Activated T-cell treated with anti-CD3 and anti-CD28 coated beads, Interleukin-2, amount 50 U/mL, for 4 hours (primary cell): ENCODE measurements at places on chromosomes 6 and 20. TPM values are rescaled to one million over a fixed set of nuclear protein-coding genes. Genes with fewer than 3 reads are reported as not detected.

DNA sequence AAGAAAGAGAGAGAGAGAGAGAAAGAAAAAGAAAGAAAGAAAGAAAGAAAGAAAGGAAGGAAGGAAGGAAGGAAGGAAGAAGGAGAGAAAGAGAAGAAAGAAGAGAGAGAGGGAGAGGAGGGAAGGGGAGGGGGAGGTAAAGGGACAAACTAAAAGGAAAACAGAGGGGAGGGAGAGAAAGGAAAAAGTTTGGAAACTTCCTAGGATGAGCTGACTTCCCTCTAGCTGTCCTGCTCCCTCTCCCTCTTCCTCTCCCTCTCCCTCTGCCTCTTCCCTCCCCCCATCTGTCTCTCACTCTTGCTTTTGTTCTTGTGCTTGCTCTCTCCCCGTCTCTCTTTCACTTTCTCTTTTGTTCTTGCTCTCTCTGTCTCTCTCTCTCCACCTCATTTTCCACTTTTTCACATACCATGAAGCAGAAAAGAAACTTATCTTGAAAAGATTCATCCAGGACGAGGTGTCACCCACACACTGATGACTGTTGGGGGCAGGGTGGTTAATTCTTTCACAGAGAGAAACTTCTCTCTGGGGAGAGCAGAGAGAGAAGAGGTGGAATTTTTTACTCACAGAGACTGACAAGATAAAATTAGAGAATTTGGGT lies 56.4 kb upstream of the DUSP22 start:
- DNase-seq, result peak; percentile 63

The MYCT1 gene
- total RNA-seq, result not detected

The EMILIN3 gene
- not detected for total RNA-seq

GRCh38 chr6:68975064-68975463 lies 340.0 kb downstream of the ADGRB3 start:
- no peak for DNase-seq

The THEMIS gene
- total RNA-seq, result 7.4 TPM

DNA sequence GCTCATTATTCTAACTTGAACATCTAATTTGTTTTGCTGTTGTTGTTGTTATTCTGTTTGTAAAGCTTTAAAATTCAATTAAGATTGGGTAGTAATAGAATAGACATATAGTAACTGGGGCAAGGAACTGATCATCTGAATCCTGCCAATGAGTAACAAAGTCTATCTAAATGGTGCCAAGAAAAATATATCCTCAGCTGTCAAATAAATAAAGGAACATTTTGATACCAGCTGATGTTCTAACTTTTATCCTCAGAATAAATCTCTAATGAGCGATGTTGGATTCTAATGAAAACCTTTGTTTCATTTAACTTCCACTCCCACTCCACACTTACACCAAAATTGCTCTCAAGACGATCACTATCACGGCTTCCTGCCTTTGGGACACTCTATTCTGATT lies 210.9 kb downstream of the TINAG start:
- no peak for DNase-seq

DNA sequence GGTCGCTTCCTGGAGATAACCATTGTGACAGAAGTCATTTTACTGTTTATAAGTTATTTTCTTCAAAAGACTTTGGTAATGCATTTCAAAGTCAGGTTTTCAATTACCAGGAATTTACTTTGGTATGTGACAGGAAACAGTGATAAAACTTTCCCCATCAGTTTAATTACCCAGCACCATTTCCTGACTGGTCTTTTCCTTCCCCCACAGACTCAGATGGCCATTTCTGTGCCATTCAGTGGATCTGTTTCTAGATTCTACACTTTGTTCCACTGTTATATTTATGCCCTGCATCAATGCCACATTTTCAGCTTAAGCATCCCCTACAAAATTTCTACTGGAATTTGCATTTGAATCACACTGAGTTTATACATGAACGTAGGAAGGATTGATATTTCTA lies 16.3 kb downstream of the RRBP1 start:
- DNase-seq, result no peak

GRCh38 chr6:130223508-130223907 lies 757 bp upstream of the SAMD3 start:
- peak; percentile 44 for DNase-seq

DNA sequence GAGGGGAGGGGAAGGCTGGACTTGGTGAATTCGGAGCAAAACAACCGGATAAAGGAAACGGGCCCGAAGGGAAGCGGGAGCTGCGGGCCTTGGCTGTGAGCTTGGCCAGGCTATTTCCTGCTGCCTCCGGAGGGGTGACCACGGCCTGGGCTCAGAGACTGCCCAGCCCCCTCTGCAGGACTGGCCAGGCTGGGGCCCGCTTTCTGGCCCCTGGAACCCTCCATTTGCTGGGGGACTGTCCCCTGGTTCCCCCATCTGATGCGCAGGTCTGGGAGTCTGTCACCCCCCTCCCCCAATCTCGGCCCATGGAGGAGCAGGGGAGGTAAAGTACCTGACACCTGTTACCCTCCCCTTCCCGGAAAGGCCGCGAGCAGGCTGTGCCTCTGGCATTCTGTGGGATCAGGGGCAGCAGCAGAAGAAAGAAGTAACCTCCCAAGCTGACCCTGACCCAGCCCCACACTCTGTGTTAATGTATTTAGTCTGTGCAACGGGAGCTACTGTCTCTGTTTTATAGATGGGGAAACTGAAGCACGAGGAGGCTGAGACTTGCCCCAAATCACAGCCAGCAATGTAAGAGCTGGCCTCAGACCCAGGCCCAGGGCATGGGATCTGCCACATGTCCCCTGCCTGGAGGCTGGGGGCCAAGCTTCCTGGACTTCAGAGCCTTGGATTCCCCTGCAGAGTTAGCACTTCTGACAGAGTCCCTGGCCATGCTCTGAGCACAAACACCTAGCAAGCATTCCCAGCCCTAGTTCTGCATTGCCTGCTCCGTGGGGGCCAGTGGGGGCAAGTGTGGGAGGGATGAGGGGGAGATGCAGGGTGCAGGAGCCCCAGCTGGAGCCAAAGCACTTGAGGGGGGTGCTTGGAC lies 3.5 kb downstream of the C20orf204 start:
- DNase-seq, result no peak

DNA sequence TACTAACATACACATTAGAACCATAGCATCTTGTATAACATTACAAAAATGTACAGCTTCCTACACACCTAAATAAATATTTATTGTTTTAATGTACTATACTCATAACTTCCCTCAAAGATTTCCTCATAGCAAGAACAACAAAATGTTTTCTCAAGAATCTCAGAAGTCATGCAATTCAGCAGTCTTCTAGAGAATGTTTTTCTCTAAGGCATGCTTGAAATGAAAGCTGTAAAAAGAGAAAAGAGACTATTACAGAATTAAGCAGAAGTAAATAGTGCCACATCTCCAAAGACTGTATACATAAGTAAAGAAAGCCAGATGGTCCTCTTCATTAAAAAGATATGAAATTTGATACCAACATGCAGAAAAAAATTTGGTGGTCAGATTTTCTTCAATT lies 672.2 kb downstream of the EPM2A start:
- DNase-seq, result no peak

The FAM110A gene
- 7.9 TPM for total RNA-seq

- no peak for DNase-seq
Observed at GRCh38 chr6:105370351-105370750, 32.5 kb downstream of the PREP start.

GRCh38 chr20:51750037-51750769 lies 18.0 kb downstream of the ATP9A start:
- DNase-seq, result no peak

DNA sequence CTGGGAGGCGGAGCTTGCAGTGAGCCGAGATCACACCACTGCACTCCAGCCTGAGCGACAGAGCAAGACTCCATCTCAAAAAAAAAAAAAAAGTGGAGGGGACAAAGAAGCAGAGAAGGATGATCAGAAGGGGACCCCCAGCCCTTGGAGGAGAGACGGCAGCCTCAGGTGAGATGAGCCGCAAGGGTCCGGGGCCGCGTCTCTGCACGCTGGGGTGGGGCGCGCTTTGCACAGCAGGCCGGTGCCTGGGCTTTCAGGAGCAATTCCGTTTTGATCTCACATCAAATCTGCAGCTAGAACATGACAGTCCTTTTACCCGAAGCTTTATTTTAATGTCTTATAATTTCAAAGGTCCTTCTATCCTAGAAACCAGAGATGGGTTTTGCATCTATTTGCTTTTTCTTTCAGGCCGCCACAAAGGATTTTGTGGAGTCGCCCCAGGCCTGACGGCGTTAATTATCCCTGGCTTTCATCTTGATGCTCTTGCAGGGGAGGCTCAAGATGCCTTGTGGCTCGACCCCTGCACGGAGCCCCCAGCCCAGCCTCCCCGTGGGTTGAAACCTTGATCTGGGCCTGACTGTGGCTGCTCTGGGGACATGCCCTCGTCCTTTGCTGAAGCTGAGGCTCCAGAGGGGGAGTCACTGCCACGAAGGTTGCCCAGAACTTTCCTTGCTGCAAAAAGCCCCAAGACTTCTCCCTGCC lies 17.3 kb downstream of the HRH3 start:
- no peak for DNase-seq

DNA sequence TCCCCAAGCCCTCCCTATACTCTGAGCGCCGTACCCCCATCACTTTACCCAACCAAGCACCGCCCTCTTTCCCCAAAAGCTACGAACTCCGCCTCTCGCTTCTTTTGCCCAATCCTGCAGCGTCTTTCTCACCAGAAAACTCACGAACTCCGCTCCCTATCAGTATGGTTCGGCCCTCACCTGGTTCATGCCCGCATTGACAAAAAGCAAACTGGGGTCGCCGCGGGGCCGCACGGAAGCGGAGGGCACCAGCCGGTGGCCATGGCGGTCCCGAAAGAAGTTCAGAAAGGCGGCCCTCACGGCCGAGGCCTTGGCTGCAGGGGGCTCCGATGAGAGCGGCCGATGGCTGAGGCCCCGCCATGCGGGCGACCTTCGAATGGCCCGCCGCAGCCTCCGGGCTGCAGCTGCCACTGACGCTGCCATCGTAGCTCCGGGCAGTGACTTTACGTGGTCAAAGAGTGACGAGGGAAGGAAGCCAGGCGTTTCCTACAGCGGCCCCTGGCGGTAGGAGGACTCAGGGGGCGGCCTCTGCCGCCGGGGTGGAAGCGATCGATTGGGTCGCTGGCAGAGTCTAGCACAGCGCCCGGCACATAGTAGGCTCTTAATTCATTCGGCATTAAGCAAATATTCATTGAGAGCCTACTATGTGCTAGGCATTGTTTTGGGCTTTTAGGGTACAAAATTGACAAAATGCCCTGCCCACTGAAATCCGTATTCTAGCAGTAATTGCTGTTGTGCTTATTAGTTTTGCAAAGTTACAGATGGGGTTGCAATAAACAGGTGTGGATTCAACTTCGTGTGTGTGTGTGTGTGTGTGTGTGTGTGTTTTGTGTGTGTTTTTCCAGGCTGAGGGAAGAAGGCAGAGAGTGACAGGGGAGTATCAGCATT lies at the start of gene AARS2:
TSS of gene AARS2 (minus strand) at position 447 of the 888 bp plus-strand sequence. CDS start at position 423, 24 bp downstream.
- peak; percentile 93 for DNase-seq

The MAP3K7 gene
- total RNA-seq, result 17.0 TPM

DNA sequence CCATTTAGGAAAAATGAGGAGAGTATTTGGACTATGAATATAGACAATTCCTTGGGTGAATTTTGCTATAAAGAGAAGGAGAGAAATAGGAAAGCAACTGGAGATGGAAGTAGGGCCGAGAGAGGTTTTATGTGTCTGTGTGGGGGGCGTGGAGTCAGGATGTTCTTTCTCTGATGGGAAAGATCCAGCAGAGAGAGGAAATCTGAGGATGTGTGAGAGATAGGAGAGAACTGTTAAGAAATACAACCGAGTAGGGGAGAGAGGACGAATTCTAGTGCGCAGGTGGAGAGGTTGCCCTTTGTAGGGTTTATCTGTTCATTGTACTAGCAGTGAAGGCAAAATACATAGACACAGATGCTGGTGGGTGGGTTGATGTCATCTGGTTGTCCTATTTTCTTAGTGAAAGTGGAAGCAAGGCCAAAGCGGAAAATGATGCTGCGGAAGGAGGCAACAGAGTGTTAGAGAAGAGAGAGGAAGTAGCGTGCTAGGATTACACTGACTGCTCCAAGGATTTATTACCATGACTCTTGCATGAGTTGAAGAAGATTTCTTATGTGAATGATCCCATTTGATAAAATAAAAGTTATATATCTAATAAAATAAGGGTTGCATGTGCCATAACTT lies 57.7 kb downstream of the CLVS2 start:
- DNase-seq, result no peak

- DNase-seq, result no peak
Observed at GRCh38 chr6:43738267-43738676, 31.7 kb upstream of the VEGFA start.

DNA sequence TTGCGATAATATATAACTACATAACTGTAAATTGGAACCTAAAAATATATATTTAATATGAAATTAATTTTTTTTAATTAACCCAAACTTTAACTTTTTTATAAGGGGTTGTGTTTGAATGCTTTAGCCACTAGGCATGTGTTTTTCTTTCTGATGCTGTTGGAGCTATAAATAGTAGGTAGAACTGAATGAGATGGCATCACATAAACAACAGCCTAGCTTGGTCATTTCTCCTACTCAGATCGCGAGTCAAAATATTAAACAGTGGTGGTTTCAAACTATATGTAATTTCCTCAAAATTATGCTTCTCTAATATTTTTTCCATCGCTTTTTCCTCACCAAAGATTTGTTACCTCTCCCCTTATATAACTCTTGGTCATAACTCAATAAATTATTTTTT lies 243.2 kb downstream of the ARID1B start:
- no peak for DNase-seq

DNA sequence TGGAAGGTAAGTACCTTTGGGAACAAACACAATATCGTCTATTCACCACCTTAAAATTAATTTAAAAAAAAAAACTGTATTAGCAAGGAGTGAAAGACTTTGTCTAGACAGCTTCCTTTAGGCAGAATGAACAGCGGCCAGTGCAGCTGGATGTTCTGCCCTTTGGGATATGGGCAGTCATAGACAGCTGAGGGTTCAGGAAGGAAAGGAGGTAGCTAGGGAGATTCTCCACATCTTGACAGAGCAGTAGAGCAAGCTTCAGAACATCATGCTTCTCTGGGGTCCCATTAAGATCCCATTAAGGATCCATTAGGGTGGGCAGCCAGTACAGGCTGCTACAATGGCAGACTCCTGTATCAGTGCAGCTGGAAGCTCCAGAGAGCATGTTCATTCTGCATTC lies 46.5 kb upstream of the PLCB4 start:
- DNase-seq, result no peak

GRCh38 chr6:17392978-17393891 lies at the start of gene CAP2:
Gene CAP2 (plus strand): TSS chr6:17393595. CDS start chr6:17421556, 27,961 bp downstream.
- no peak for DNase-seq

The HAO1 gene
- not detected for total RNA-seq

GRCh38 chr6:36727505-36728021 lies 29.9 kb downstream of the RAB44 start:
- DNase-seq, result no peak

DNA sequence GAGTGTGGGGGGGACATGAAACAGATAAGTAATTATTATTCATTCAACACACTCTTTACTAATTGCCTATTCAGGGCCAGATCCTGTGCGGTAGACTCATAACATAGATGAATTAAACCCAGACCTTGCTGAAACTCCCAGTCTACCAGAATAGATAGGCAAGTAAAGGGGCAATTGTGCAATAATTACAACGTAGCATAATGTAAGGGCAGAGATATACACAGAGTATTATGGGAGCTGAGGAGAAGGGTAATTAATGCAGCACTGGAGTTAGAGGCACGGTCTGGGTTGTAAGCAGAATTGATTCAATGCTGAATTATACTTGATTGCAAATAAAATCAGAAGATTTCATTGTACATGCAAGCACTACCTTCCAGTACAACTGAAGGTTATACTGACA lies 29.2 kb downstream of the RIMS4 start:
- DNase-seq, result no peak

The SUPT3H gene
- 15.7 TPM for total RNA-seq
